ENCODE measurements at places on chromosomes 16 and 17.
A peak's percentile ranks its signal among the peaks of the same experiment; 100 is the strongest.

- no peak for DNase-seq
These were observed 669 bp upstream of the DCTPP1 start for GRCh38 chr16:30430428-30430970.

GRCh38 chr16:70738083-70738977 is 52.5 kb upstream of the MTSS2 start:
- DNase-seq = peak; percentile 57

- no peak for DNase-seq
These were observed 2.8 kb upstream of the DNASE1 start for GRCh38 chr16:3651461-3652372.

DNA sequence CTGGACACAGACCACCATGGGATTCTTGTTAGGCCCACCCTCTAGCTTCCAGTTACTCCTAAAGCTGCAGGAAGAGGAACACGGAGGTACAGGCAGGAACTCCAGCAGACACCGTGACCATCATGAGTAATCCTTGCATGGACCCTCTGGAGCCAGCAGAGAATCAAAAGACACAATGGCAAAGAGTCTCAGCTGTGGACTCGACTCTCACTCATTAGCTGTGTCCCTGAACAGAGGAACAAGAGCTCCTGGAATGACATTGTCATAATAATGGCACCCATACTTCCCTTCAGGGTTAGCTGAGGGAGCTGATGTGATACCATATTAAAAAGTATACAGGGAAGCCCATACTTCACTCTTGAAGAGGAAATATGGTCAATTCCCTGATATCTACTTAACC is 176.3 kb upstream of the ASIC2 start:
- DNase-seq = no peak

- DNase-seq = no peak
These were observed 99.8 kb downstream of the CPPED1 start for GRCh38 chr16:12703935-12704334.

GRCh38 chr16:88393571-88393970 is 10.8 kb downstream of the ZNF469 start:
- no peak for DNase-seq

DNA sequence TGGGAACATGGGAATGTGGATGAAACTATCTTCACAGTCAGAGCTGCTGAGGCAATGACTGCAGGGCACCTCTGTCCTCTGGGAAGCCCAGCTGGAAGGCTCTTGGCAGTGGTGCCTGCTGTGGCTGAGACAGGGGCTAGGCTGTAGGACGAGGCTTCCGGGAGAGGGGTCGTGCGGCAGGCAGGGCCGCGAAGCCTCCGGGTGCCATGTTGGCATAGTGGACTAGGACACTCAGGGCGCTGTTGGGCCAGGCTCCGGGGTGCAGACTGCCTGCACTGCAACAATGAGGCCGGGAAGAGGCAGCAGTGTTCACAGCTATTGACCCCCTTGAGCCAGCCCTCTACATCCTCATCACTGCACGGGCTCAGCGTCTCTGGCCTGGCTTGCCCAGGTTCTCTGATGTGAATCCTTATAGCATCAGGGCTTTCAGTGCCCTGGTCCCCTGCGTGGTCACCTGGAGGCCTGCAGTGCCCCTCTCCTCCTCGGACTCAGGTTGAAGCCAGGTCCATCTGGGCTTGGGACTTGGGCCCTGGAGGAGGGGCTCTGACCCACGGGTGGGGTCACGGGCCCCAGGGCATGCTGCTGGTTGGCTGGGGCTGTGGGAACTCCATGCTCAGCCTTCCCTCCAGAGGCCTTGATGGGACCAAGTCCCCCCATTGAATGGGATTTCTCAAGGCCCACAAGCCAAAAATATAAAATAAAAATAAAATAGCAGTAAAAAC is 91.6 kb downstream of the TNFRSF13B start:
- no peak for DNase-seq

DNA sequence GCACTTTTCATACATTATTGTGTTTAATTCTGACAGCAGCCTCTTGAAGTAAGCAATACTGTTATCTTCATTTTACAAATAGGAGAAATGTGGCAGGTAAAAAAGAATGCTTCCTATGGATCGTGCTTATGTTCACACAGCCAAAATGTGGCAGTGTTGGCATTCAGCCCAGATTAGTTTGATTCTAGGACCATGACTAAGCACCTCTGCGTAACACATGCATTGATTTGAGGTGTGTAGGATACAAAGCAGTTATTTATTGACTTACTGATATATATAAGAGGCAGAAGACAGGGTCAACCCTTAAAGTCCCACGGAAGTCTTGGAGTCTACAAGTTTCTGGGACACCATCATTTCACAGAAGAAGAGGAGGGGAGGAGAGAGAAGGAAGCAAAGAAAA is 1144.4 kb upstream of the GOT2 start:
- no peak for DNase-seq

GRCh38 chr16:12576878-12577277 is 226.8 kb downstream of the CPPED1 start:
- no peak for DNase-seq

- no peak for DNase-seq
These were observed 44.7 kb downstream of the FZD2 start for GRCh38 chr17:44601973-44602372.

- DNase-seq = no peak
These were observed 29.8 kb downstream of the WSB1 start for GRCh38 chr17:27323538-27324215.

- DNase-seq = no peak
These were observed 138.0 kb downstream of the NLK start for GRCh38 chr17:28180449-28180848.

DNA sequence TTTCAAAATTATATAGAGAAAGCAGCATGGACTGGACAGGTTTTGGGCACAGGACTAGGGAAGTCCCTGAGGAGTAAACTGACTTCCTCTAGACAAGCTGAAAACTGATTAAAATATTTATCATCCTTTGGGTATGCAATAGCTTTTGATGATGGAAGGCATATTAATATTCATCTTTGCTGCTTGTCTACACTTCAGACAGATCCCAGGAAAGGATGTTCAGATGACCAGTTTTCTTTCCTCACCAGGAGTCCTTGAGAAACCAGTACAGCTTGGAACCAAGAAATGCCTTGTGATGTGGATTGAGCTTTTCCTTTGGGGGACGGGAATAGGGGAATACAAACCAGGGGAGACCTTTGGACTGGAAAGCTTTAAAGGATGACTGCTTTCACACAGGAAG is 195.5 kb downstream of the FTO start:
- no peak for DNase-seq

DNA sequence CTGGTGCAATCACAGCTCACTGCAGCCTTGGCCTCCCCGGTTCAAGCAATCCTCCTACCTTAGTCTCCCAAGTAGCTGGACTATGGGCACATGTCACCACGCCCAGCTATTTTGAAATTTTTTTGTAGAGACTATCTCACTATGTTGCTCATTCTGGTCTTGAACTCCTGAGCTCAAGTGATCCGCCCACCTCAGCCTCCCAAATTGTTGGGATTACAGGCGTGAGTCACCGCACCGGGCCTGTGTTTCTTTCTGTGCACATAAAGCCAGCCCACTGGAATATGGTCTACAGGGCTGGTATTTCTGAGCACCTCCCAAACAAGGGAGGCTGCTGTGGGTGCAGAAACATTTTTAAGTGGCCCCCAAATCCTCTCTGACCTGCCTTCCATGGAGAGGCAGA is 8.4 kb downstream of the TMEM95 start:
- DNase-seq = no peak

- DNase-seq = peak; percentile 57
These were observed 41.2 kb upstream of the HAPSTR1 start for GRCh38 chr16:9050102-9050830.

- peak; percentile 90 for DNase-seq
These were observed 116.6 kb downstream of the PRKCB start for GRCh38 chr16:23952128-23952970.

DNA sequence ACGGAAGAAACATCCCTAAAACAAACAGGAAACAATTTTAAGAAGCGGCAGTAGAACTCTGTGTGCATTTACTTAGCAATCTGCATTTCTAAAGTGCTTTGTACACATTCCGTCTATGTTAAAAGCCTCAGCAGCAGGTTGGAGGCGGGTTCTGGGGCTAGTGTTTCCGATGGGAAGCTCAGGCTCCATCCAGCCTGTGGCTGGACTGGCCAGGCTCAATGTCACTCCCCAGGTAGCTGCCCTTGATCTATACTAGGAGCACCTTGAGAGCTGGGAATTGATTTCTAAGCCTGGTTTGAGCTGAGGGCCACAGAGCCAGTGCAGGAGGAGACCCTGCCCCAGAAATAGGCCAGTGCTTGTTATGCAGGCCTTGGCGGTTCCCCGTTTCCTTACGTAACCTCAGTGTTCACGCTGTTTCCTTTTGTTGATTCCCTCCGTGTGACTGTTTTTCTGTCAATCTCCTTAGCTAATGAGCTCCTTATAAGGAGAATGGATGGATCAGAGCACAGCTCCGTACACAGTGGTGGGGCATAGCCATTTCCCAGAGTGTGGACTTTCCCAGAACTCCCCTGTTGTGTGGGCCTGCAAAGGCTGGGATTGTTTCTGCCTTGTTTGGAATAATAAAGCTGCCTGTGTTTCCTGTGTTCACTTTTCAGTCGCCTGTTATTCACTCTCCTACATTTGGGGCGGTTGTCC is 21.4 kb downstream of the ADORA2B start:
- peak; percentile 34 for DNase-seq

DNA sequence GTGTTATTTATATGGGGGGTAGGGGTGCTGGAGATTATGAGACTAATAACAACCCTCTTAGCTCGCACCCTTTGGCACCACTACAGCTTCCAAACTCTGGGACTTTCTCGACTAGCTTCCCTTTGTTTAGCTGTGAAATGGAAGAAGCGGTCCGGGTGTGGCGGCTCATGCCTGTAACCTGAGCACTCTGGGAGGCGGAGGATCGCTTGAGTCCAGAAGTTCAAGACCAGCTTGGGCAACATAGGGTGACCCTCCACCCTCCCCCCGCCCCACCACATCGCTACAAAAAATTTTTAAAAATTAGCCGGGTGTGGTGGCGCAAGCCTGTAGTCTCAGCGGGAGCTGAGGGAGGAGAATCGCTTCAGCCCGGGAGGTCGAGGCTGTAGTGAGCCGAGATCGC is 814 bp upstream of the CDH3 start:
- no peak for DNase-seq

DNA sequence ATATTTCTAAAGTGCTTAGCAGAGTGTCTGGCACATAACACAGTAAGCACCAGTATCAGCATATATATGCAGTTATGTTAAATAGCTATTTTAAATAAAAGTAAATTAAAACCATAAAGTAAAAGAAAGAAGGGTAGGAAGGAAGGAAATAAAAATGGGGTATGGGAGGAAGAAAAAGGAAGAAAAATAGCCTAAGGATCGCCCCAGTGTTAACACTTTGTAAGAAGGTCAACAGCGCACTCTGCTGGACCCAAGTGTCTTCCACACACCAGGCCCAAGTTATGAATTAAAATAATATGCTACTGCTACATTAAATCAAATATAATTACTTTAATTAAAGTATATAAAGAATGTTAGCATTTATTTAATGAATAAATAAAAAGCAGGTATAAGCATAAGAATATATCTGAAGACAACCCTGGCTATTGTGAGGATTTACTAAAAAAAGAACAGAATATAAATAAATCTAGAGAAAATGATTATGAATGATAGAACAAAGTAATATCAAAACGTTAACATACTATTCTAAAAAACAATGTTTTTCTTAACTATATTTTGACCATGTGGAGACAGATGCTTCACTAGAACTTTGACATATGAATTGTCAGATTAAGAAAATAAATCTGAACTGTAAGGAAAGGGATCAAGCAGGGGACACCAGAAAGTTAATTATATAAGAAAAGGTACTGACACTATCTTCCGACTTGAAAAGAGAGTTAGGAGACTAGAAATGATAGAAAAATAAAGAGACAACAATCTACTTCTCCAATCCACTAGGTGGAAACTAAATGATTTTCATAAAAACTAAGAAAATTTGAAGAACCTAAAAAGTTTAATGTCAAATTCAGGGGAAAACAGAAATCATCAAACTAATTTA is 25.9 kb downstream of the BRIP1 start:
- DNase-seq = peak; percentile 72

- no peak for DNase-seq
These were observed 5.0 kb downstream of the SYT17 start for GRCh38 chr16:19173059-19173458.

DNA sequence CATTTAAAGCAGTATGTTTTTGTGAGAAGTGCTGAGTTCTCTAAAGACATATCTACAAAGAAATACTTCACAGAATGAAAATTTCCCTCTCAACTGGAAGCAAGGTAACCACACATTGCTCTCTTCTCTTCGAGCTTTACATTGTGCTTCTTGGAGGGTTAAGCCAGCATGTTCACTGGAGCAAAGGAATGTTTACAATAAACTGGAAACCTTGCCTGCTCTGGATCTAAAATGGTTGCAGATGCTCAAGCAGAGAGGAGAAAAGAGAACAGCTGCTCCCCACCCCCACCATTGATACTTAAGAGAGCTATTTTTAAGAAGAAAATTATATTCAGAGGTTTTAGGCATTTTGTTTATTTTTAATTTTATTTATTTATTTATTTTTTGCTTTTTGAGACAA is 213.1 kb downstream of the CEP112 start:
- DNase-seq = no peak

GRCh38 chr16:10668322-10669045 is 26.2 kb downstream of the TEKT5 start:
- peak; percentile 19 for DNase-seq

DNA sequence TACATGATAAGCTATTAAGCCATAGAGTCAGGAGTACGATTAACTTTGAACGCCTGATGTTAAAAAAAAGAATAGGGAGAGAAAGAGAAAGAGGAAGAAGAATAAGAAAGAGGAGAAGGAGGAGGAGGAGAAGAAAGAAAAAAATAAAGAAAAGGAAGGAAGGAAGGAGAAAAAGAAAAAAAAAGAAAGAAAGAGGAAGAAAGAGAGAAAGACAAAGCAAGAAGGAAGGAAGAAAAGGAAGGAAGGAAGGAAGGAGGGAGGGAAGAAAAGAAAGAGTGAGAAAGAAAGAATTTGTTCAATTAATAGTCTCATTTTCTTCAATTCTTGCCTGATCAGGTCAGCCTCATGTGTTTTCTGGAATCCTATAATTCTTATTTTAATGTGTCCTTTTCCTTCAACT is 33.7 kb downstream of the HS3ST2 start:
- no peak for DNase-seq

GRCh38 chr17:78140169-78141051 is 5.8 kb upstream of the C17orf99 start:
- peak; percentile 98 for DNase-seq

DNA sequence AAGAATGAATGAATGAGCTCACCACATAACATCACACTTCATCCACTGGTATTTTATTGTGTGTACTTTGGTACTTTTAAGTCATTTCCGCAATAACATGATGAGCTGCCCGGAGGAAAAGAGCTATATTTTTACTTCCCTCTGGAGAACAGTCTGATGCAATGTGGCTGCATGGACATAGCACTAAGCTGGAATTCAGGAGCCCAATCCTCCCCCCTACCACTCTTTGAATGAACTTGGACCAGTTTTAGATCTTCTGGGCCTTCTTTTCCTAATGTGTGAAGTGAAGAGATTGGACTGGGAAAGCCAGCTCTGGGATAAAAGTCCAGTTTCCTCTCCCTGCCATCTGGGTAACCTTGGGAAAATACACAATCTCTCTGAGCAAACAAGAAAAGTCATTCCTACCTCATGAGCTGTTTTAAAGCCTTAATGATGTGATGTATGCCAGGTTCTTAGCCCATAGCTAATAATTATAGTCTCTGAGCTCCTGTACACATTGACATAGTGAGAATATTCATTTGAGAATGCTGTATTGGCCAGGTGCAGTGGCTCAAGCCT is 79.3 kb downstream of the ABCC12 start:
- no peak for DNase-seq

- DNase-seq = peak; percentile 45
These were observed 654 bp downstream of the TNFAIP1 start for GRCh38 chr17:28335959-28336871.

GRCh38 chr16:55981557-55981956 is 106.4 kb upstream of the CES5A start:
- no peak for DNase-seq
